ENCODE measurements at places on chromosomes 6 and 20. TPM values are rescaled to one million over a fixed set of nuclear protein-coding genes. Genes with fewer than 3 reads are reported as not detected.
A peak's percentile ranks its signal among the peaks of the same experiment; 100 is the strongest.

The VGLL2 gene
- total RNA-seq: not detected

GRCh38 chr6:46296586-46296985 lies 125.8 kb upstream of the ENPP5 start:
- no peaks in the 10 kb centered on the region for H3K36me3 ChIP-seq
- no peak overlapping the region for H3K4me3 ChIP-seq
- no peaks in the 10 kb centered on the region for H3K27me3 ChIP-seq
- no peak for DNase-seq
- no peak overlapping the region for H3K27ac ChIP-seq

- H3K27me3 ChIP-seq: no peaks in the 10 kb centered on the region
- H3K27ac ChIP-seq: peak overlapping the region; percentile 58
- peaks cover 78% of the 10 kb centered on the region for H3K36me3 ChIP-seq
- no peaks in the 10 kb centered on the region for H3K4me1 ChIP-seq
- no peak for DNase-seq
- H3K4me3 ChIP-seq: no peak overlapping the region
These were observed 403.4 kb downstream of the SYNE1 start for GRCh38 chr6:152233547-152234320.

DNA sequence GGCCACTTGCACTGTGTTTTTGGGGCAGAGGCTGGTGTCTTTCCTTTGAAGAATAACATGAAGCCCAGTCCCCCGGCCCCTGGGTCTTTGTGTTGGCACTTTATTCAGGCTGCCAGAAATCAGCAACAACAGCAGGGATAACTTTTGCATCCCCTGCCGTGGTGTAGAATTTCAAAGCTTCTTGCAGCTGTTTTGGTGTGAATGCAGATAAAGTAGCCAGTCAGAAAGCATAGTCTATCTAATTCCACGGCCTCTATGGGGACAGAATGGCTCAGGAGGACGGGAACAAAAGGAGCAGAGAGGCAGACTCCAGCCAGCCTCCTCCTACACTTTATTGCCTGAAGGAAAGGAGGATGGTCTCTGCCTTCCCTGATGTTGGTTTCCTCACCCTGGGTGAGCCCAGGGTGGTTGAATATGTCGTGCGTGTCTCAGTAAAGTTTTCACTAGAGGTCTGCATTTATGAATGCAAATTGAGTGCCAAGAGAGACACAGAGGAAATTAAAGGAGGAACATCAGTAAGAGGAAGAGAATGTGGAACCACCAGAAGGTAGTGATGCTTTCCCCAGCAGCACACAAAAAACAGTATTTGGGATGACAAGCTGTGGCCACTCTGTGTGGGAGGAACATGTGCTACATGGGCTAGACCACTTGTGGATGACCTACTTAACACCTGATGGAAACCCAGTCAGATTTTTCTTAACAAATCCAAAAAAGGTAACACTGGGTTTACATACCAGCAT lies 125.9 kb upstream of the TRAF3IP2 start:
- H3K27me3 ChIP-seq: no peaks in the 10 kb centered on the region
- DNase-seq: no peak
- no peak overlapping the region for H3K4me3 ChIP-seq
- no peaks in the 10 kb centered on the region for H3K36me3 ChIP-seq
- H3K4me1 ChIP-seq: no peaks in the 10 kb centered on the region
- H3K27ac ChIP-seq: no peak overlapping the region

DNA sequence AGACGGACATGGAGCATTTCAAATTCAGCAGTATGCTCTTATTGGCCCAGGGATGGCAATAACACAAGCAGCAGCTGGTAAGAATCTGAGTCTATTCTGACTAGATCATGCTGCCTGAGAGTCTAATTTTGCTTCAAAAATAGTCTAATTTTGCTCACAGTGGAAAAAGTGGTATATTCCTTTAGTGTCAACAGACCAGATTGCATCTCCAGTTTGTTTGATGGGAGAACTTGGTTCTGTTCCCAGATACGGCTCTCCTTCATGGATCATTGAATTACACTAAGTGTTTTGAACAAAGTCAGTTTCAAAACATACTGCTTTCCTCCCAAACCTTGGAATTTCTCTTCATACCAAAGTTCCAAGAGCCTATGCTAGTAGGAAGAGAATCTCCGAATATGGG lies 586.1 kb downstream of the RNF144B start:
- no peak overlapping the region for H3K4me3 ChIP-seq
- DNase-seq: no peak
- H3K27me3 ChIP-seq: no peaks in the 10 kb centered on the region
- no peaks in the 10 kb centered on the region for H3K4me1 ChIP-seq
- H3K27ac ChIP-seq: no peak overlapping the region
- H3K36me3 ChIP-seq: no peaks in the 10 kb centered on the region

The SASH1 gene
- 70.2 TPM for total RNA-seq

- DNase-seq: no peak
- no peaks in the 10 kb centered on the region for H3K36me3 ChIP-seq
- no peak overlapping the region for H3K27ac ChIP-seq
- no peaks in the 10 kb centered on the region for H3K4me1 ChIP-seq
- H3K27me3 ChIP-seq: no peaks in the 10 kb centered on the region
These were observed 141.8 kb upstream of the KCNG1 start for GRCh38 chr20:51164731-51165130.

DNA sequence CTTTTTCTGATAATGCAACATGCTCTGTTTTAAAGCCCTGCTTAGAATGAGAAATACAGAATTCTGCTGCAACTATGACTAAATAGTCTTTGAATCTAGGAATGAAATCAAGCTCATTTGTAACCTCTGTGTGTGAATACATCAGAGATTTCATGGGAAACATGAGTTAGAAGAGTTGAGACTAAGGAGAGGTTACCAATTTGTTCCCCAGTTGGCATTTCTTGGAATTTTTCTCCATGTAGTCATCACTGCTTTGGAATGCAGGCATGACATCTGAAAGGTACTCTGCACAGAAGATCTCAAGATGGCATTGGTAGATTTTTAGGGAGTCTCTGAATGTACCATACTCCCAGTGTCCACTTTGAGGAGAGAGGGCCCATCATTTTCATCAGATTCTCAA lies 237.2 kb downstream of the TFAP2A start:
- H3K4me3 ChIP-seq: no peak overlapping the region
- no peak overlapping the region for H3K27ac ChIP-seq
- no peaks in the 10 kb centered on the region for H3K4me1 ChIP-seq
- H3K36me3 ChIP-seq: no peaks in the 10 kb centered on the region

The UBD gene
- total RNA-seq: not detected

DNA sequence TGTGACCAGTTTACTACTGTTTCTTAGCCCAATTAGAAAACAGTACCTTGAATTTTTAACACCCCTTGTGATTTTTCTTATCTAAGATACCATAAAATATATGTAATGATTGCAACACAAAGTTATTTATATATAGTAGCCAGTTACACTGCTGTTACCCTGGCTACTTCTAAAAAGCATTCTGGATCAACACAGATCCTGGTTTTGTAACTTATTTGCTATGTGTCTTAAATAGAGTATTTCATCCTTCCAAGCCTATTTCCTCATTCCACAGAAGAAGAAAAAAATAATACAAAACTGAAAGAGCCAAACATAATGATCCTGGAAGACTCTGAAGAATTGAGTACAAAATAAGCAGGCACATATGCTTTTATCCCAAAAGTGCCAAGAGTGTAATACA lies 19.0 kb upstream of the GSTA4 start:
- DNase-seq: no peak
- peak overlapping the region; percentile 82 for H3K27ac ChIP-seq
- H3K4me3 ChIP-seq: no peak overlapping the region

DNA sequence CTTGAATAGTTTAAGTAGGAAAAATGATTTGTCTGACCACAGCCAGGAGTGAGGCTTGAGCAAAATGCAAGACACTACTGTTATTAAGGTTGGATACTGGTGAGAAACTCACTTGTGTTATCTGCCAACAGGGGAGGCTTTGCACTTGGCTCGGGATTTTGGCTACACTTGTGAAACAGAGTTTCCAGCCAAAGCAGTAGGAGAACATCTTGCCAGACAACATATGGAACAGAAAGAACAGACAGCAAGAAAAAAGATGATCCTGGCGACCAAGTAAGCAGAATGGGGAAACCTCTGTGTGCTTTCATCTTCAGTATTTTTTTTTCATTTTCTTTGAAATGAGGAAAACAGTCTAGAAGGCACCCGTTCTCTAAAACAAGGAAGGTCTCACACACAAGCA lies 31.6 kb downstream of the TFAP2D start:
- H3K4me3 ChIP-seq: no peak overlapping the region
- H3K4me1 ChIP-seq: no peaks in the 10 kb centered on the region
- H3K27ac ChIP-seq: no peak overlapping the region
- DNase-seq: no peak
- H3K27me3 ChIP-seq: no peaks in the 10 kb centered on the region
- H3K36me3 ChIP-seq: no peaks in the 10 kb centered on the region

The ARFGEF3 gene
- 1.8 TPM for total RNA-seq

The UNC93A gene
- total RNA-seq: not detected

The TBX18 gene
- total RNA-seq: 81.0 TPM

Data from ascending aorta (tissue), 2 donors.